ENCODE measurements at places on chromosomes 12 and 14.

DNA sequence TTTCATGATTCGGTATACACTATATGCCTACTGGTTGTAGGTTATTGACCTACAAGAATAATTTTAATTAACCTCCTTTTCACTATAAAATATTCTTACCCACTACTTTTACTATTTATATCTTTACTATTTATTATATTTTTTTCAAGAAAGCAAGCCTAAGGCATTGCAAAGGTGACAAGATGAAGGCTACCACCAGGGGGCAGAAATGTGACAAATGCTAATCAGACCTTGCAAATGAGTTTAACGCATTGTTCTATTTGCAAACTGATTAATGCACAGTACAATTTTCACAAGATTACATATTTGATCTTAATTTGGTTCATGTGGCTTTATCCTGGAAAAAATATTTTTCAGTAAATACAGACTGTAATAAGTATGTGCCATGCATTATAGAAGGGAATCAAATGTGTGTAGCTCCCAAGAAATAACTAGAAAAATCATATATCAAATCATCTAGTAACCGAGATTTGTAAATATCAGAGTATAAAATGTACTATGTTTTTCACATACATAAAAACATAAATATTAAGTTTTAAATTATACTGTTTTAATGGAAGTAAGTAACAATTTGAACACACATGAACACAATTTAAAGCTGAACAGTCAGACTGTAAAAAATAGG is 107.0 kb downstream of the ADAMTS20 start:
- DNase-seq = peak; percentile 28

DNA sequence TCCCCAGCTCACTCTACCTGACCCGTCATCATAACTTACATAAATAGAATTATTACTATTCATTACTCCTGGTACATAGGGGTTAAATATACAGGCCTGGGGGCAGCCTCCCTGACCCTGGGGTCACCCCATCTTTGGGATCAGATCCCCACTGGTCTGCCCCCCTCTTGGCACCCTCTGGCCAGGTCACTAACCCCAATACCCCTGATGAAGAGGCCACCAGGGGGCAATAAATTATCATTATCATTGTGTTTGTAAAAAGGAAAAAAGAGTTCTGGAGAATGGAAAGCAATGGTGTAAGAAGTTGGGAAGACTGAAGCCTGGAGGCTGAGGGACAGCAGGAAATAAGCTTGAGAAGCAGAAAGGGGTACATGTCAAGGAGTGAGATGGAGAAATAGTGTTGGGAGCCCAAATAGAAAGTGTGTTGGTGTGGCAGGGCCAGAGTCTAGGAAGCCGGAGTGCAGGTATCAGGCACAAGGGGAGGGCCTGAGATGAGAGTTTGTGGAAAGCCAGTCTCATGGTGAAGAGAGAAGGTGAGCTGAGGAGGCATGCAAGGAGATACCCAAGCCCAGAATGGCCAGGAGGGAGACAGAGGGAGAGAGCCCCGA is 6.1 kb upstream of the AAAS start:
- DNase-seq = no peak

GRCh38 chr12:126507231-126507630 is 1442.0 kb downstream of the AACS start:
- DNase-seq = no peak

GRCh38 chr12:131116468-131117117 is 162.9 kb downstream of the ADGRD1 start:
- DNase-seq = peak; percentile 80

GRCh38 chr12:23950210-23950774 is 822 bp upstream of the SOX5 start:
- peak; percentile 56 for DNase-seq

GRCh38 chr12:50353869-50354593 is 42.4 kb downstream of the FAM186A start:
- DNase-seq = peak; percentile 8

DNA sequence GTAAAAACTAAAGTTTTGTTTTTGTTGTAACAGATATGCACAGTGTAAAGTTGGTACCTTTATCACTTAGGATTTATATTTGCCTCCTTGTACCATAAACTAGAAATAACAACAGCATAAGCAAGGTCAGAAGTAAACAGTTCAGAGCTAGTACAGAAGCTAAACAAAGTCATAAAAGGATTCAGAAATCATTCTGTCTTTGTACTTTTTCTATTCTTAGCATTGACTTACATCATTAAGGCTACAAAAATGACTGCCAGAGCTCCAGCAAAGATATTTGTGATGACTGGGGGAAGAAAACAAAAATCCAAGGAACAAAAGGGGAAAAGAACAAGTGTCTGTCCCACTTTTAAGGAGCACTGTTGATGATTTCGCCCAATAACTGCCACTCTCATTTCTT is 347.2 kb downstream of the CCDC91 start:
- no peak for DNase-seq

- DNase-seq = peak; percentile 25
These were observed 397.2 kb downstream of the NRXN3 start for GRCh38 chr14:78567343-78567742.

- DNase-seq = peak; percentile 77
These were observed 25.7 kb downstream of the KLRK1 start for GRCh38 chr12:10363914-10364814.

GRCh38 chr12:33770652-33771051 is 251.6 kb upstream of the ALG10 start:
- DNase-seq = no peak

DNA sequence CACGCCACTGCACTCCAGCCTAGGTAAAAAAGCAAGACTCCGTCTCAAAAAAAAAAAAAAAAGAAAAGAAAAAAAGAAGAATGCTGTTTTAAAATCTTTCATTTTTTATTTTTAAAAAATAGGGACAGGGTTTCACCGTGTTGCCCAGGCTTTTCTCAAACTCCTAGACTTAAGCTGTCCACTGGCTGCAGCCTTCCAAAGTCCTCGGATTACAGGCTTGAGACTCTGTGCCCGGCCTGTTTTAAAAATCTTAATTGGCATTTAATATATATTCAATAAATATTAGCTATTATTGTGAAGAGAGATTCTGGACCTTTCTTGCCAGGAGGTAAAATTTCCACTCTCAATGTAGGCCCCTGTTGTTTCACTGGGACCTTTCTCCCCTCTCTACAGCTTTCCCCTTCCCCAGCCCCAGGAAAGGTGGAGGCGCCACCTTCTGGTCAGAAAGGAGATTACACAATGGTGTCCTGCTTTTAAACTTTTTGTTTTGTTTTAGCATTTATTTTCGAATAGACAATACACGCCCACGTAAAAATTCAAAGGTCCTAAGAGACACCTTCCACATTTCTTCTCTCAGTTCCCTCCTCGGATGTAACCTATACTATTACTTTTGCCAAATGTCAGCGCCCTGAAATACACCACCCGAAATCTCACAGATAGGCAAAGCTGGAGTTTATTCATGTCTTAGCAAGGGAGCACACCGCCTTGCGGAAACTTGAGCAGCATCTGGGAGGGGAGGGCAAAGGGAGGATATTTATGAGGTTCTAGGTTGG is 23.8 kb upstream of the PHC1 start:
- peak; percentile 82 for DNase-seq

DNA sequence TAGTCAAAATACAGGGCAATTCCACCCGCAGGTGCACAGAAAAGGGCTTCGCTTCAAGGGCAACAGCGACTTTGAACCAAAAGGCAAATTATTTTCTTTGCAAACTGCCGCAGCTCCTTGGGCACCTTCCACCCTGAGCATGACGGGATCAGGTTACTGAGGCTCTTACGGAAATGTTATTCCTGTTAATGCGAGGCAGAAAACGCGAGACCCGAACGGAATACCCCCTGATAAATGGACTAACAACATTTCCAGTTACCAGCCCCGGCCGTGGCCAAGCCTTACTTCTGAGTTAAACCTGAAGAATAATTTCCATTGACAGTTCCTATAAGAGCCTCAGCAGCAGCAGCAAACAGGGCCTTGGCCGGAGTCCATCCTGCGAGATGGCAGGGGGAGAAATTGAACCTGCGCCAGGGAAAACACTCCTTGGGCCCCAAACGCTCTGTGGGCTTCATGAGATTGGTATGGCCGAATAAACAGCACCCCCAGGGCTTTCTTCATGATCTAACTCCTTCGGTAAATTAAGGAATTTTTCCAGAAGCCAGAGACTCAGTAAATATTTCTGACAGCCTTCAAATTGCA is 70.0 kb upstream of the DICER1 start:
- DNase-seq = peak; percentile 65

GRCh38 chr14:62443796-62444195 is 601.5 kb downstream of the KCNH5 start:
- DNase-seq = no peak

- DNase-seq = no peak
These were observed 113.1 kb downstream of the NELL2 start for GRCh38 chr12:44763021-44763420.

- no peak for DNase-seq
These were observed 4.5 kb downstream of the PGF start for GRCh38 chr14:74950795-74951442.

GRCh38 chr14:102986810-102987579 is 64.5 kb downstream of the AMN start:
- DNase-seq = no peak

DNA sequence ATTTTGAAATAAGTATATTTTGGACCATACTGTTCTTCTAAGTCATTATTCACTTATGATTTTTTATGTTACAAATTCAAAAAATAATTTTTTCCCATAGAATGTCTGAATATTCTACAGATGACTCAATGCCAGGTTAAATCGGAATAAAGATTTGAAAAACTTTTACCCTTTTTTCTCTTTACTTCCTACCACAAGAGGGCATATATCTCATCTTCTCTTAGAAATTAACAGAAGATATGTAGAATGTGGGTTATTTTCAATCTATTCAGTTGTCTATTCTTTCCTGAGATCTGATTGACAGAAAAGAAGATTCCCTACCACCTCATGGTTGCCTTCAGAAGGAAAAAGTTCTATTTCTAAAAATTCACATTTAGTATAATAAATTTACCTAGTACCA is 53.0 kb upstream of the KITLG start:
- no peak for DNase-seq

- peak; percentile 75 for DNase-seq
These were observed 43.6 kb upstream of the ANO2 start for GRCh38 chr12:5988659-5989116.

- peak; percentile 46 for DNase-seq
These were observed 71.1 kb downstream of the PELI2 start for GRCh38 chr14:56189307-56189706.

DNA sequence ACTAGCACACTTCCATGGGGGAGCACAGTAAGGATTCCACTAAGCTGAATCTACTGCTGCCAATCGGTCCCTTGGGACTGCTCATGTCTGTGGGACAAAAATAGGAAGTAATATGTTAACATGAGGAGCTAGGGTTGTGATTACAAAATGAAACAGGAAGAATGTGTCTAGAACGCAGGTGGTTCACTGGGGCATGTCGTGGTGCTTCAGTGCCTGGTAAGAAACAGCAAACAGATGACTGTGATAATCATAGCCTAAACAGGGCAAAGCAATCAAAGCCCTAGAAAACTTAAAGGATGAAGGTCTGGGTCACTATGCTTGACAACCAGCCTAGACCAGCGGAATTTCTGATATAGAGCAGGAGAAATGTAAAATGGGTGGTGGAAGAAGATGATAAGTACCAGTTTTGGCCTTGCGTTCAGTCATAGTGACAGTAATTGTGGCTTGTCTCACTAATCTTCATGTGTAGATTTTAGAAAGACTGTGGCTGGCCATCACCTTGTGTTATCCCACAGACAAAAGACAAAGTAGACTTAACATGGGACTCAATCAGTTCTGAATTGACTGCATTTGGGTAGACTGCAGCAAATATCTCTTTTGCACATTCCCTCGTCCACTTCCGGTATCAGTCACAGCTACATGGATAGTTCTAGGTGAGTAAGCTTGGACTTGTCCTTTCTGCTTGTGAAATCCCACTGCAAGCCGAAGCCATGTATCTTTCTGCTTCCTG is 51.4 kb downstream of the WASHC3 start:
- DNase-seq = peak; percentile 16

DNA sequence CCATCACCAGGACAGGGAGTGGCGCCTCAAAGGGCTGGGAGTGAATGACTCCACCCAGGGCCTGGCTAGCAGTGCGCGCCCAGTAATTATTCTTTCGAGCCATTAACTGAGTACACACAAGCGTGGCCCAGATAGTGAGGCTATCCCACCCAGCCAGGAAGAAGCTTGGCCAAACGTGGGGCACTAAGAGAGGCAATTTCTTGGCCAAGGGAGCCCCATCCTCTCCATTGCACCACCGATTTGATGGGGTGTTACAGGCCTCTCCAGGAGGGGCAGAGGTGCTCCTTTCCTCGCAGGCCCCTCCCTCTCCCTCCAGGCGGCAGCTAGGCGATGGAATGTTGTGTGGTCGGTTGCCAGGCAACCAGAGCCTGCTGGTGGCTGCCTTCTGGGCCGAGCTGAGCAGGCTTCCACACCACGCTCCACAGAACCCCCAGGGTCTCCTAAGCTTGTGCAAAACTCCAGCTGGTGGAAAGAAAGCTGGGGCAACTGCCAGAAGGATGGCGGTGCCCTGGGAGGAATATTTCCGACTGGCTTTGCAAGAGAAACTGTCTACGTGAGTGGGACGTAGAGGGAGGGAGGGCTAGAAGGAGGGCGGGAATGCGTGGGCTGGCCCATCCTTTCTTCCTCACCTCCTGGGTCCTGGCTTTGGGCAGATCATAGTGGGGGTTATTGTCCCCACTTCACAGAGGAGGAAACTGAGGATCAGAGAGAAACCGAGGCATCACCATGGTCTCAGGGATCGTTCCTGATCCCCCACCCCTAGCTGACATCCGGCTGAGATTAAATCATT is at the start of gene CFAP73:
CFAP73 (plus strand) TSS at position 364 of the 790 bp plus-strand sequence; CDS start at position 498, 134 bp downstream.
- peak; percentile 78 for DNase-seq

GRCh38 chr14:32934881-32935633 is 3.6 kb upstream of the NPAS3 start:
- DNase-seq = peak; percentile 57

- DNase-seq = peak; percentile 32
These were observed 319.4 kb downstream of the KCNC2 start for GRCh38 chr12:74890237-74890599.

DNA sequence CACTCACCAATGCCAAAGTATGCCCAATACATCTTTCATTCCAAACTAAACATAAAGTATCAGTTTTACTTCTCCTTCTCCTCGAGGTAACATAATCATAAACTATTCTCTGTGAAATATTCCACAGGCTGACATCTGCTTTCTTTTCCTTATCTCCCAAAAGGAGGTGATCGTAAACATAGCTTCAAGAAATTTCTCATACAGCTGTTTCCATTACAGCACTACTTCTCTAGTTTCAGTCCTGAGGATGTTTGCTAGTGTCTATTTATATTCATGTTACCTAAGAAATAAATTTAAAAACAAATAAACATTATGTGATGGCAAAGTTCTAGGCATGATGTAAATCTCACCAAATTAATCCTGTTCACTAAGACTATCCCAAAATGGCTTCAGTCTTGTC is 90.1 kb upstream of the CPSF6 start:
- DNase-seq = peak; percentile 56

DNA sequence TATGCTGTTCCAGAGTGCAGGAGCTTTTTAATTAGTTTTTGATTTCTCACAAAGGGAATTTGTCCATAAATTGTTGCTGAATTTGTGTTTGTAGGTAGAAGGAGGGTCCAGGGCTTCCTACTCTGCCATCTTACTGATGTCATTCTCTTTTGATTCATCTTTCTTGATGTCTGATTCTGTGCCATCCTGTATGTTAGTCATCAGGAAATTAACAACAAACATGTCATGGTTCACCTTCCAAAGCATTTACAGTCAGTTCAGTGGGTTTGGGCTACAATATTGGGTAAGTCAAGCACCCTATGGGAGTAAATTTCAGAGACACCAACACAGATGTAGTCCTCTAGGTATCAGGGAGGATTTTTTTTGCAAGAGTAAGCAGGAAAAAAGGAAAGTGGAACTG is 135.2 kb upstream of the SLC38A2 start:
- no peak for DNase-seq
